Osteoblast (primary cell): ENCODE measurements at places on chromosomes 5 and 9.

DNA sequence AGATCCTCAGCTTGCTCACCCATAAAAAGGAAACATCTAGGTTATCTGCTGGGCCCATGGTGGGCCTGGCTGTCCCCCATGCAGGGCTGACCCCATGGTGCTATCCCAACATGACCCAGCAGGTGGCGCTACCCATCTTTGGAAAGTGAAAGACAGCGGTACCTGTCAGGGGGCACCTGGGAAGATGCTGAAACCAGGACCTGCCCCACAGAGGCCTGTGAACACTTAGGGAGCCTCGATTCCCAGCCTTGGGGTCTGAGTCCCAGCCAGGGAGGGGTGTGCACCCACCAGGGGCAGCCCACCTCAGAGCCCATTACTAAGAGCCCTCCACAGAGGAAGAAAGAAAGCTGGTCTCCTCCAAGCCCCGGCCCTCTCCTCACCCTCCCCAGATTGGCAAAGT is 46.6 kb upstream of the IPPK start:
- DNase-seq, result peak; percentile 97

- no peak for DNase-seq
These were observed 311.3 kb upstream of the GRIN3A start for GRCh38 chr9:102049586-102050246.

- no peak for DNase-seq
These were observed 57.2 kb downstream of the RFX3 start for GRCh38 chr9:3468421-3469205.

- no peak for DNase-seq
These were observed 24.5 kb upstream of the FOCAD start for GRCh38 chr9:20659474-20659967.

DNA sequence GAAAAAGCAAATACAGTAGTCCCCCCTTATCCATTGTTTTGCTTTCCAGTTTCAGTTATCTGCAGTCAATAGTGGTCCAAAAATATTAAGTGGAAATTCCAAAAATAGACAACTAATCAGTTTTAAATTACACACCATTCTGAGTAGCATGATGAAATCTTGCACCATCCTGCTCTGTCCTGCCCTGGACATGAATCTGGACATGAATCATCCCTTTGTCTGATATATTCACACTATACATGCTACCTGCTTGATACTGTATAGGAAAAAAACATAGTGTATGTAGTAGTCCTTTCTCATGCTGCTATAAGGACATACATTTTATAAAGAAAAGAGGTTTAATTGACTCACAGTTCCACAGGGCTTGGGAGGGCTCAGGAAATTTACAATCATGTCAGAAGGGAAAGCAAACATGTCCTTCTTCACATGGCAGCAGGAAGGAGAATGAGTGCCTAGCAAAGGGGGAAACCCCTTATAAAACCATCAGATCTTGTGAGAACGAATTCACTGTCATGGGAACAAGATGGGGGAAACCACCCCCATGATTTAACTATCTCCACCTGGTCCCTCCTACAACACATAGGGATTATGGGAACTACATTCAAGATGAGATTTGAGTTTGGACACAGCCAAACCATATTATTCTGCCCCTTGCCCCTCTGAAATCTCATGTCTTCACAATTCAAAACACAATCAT is 153.9 kb downstream of the ARRDC3 start:
- DNase-seq, result no peak

DNA sequence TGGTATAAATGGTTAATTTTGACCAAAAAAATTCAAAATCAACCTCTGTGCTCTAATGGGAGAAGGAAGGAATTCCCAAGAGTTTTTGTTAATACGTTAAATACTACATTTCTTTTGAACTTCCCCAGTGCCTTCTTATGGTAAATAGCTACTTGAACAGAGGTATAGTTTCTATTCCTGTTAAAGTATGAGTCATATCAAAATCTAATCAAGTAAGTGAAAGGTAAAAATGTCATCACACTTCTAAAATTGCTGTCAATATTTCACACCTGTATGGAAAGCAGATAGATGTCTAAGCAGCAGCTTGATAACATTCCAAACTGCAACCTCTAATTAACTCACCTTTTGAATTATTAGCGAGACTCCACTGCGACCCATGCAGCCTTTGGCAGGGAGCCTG is 214.1 kb upstream of the MEF2C start:
- no peak for DNase-seq

DNA sequence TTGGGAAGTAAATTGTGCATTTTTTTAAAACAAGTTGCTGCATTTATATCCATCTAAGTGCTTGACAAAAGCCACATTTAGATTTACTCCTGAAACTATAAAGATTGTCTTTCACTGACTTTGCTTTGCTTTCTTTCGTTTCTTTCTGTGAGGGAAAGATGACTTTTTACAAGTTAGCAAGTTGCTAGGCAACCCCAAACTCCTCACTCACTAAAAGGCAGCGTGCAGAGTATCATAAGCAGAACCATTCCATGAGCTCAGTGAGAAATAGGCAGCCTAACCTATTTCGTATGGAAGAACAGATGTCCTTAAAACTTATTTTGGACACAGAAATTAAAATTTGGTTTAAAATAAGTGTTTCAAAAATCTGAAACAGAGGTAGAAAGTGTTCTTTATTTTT is 29.0 kb downstream of the KLF9 start:
- DNase-seq, result no peak

DNA sequence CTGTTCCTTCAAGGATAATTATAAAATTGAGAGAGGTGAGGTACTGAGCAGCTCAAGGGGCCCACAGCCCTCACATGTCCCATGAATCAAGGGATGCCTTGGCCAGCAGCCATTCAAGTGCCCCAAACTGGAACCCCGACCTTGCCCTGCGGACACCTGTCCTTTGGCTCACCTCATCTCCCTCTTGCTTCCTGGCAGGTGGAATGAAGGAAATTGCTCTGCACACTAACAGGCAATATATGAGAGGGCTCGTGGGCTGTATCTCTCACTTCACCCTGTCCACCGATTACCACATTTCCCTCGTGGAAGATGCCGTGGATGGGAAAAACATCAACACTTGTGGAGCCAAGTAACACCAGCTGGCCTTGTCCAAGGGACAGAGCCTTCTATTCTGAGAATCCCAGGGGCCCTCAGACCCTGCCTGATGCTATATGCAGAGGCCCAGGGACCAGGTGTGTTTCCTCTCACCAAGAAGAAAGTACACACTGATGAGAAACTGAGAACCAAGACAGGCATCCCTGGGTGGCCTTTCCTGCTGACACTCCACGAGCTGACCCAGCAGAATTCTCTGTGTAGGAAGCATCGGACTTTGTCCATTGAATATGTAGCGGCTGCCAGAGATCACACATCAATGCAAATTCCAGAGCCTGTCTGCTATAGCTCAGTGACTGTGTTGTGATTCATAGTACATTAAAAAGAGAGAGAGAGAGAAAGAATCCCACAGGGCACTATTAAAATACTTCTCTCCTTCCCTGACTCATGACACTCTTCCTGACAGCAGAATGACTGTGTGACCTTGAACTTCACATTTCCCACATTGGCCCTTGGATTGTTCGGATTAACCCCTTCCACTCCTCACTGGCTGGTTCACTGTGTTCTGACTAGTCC is 92.6 kb downstream of the LIFR start:
- DNase-seq, result peak; percentile 90

- no peak for DNase-seq
These were observed 45.6 kb upstream of the PPP2R2B start for GRCh38 chr5:146924132-146924531.

DNA sequence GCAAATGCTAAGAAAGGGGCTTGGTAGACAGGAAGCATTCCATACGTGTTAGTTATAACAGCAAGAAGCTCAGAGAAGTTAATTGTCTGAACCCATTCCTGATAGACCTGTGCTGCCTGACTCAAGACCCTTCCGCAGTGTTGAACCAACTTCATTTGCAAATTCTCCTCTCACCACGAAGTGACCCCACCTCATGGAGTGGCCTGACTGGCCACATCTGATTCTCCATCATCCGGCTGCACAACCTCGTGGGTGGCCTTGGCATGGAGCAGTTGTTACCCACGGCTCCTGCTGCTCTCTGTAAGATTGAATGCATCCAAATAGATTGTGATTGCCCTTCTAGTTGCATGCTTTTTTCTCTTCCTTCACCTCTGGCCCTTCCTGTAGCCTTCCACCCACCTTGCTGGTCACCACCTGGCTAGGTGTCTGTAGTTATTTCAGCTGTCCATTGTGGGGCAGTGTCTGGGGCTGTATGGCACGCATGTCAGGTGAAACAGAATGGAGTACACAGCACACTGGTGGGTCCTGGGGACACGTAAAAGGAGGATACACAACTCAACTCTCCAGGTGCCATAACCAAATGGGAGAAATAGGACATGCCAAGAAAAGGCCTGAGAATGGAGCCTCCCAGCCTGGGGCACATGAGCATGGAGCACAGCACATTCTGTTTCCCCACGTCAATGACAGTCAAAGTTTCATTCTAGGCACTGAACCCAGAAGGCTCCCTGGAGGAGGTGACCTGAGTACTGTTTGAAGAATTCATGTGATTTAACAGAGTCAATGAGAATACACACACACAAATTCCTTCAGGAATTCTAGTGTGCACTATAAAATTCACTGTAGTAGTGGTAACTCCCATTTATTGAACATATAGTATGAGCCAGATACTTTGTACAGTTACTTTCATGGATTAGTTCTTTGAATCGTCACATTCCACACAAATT is 70.5 kb upstream of the PTCH1 start:
- peak; percentile 3 for DNase-seq

GRCh38 chr5:52799358-52799982 is 11.8 kb downstream of the ITGA1 start:
- no peak for DNase-seq

DNA sequence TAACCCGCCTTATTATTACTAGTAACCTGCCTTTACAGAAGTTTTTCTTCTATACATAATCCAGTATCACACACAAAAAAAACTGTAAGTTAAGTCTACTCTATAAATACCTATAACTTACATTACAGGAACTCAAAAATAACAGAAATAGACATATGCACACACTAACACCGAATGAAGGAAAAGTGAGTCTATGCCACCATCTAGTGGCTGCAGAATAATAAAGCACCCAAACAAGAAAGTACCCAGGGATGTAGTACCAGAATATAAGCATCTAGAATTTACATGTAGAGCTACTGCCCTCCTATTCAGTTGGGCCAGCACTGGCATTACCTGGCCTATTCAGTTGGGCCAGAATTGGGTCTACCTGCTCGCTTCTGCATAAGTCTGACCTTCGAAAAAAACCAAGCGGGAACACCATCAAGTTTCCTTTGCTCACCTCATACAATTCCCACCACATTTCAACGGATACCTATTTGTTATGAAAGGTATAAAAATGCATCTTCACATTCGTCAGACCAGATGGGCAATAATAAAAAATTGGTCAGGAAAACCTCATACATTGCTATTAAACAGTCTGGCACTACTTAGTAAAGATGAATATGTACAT is 4.0 kb upstream of the NIPSNAP3A start:
- no peak for DNase-seq

DNA sequence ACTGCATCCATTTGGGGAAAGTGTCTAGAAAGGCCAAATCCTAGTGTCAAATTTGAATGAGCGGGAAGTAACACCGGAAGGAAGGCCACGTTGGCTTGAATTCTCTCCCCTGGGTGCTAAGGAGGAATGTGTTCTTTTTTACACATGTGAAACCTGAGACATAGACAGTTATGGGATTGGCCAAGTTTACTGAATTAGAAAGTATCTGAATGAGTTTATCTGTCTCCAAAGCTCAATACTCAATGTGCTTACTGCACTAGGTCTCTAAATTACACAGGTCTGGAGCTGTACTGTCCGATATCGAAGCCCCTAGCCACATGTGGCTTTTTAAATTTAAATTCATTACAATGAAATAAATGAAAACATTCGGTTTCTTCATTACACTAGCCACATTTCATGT is 6.0 kb downstream of the DMRT1 start:
- no peak for DNase-seq

- peak; percentile 68 for DNase-seq
These were observed 880.9 kb upstream of the SEMA6A start for GRCh38 chr5:117455236-117456233.

DNA sequence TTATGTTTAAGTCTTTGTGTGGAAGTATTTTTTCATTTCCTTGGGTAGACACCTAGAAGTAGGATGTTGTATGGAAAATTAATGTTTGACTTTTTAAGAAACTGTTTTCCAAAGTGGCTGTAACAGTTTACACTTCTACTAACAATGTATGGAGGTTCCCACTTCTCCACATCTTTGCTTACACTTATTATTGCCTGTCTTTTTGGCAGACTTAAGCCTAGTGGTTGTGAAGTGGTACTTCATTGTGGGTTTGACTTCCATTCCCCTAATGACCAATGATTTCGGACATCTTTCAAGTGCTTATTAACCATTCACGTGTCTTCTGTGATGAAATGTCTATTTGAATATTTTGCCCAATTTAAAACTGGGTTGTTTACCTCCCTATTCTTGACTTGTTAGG is 91.5 kb upstream of the CDKN2B start:
- no peak for DNase-seq

DNA sequence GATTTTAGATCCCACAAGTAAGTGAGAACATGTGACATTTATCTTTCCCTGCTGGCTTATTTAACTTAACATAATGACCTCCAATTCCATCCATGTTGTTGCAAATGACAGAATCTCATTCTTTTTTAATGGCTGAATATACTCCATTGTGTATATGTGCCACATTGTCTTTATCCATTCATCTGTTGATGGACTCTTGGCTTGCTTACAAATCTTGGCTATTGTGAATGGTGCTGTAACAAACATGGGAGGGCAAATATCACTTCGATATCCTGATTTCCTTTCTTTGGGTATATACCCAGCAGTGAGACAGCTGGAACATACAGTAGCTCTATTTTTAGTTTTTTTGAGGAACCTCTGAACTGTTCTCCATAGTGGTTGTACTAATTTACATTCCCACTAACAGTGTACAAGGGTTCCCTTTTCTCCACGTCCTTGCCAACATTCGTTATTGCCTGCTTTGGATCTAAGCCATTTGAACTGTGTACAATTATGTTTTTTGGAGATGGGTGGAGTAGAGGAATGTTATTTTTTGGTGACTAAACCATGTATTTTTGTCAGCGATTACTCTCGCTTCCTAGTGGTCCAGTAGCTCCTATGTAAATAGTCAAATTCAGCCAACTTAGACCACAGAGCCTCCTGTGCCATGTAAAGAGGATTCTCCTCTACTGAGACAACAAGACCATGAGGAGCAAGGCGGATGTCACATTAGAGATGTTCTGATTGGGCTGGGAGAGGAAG is 60.6 kb downstream of the TNFSF15 start:
- peak; percentile 29 for DNase-seq

GRCh38 chr5:82674671-82675070 is 396.5 kb upstream of the RPS23 start:
- no peak for DNase-seq

DNA sequence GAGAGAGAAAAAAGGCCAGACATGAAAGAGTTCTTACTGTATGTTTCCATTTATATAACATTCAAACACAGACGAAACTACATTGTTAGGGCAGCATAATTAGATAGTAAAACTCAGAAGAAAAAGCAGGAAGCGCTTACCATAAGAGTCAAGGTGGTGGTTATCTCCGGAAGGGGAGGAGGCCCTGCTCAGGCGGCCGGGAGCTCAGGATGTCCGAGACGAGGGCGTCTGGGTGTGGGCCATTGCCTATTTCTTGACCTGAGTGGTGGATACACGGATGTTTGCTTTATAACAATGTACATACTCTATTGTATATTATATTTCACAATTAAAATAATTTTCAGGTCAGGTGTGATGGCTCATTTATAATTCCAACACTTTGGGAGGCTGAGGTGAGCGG is 80.9 kb upstream of the COL5A1 start:
- no peak for DNase-seq
